CD4-positive, alpha-beta T cell treated with Interleukin-4 for 4 hours (primary cell): ENCODE measurements at places on chromosomes 3 and 15.

DNA sequence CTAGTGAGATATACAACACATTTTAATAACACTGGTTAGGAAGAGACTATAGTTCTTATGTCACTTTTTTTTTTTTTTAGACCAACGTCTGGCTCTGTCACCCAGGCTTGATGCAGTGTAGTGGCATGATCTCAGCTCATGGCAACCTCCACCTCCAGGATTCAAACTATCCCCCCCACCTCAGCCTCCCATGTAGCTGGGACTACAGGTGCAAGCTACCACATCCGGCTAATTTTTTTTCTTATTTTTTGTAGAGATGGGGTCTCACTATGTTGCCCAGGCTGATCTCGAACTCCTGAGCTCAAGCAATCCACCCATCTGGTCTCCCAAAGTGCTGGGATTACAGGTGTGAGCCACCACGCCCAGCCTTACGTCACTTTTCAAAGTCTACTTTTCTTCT lies 100.8 kb downstream of the FOXP1 start:
- no peak for DNase-seq

DNA sequence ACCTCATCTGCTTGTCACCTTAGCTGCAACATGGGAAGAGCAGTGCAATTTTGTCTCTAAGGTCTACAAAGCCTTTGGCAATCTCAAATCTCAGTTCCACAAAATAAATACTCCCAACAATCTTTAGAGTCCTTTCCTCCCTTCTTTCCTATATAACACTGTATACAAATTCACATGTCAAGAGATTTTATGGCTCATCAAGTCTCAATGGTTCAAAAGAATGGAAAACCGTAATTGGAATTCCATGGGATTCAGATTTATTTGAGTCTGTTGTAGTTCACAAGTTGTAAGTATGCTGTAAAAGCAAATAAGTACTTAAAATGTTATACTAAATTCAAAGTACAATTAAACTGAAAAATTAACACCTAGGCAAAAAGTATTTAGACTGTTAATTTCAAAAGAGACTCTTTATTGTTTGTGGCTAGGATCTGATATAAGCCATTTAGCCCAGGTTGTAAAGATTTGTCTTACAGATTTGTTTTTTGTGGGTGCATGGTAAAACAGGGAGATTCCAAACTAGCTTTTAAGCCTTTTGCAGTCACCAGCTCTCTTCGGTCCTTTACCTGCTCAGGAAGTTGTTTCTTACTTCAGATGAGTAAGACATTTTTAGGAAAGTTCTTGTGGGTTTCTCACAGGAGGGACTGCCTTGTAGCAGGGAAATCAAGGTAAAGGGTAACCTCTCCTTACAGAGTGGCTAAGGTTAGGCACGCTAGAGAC lies 50.1 kb downstream of the CMSS1 start:
- peak; percentile 33 for DNase-seq

DNA sequence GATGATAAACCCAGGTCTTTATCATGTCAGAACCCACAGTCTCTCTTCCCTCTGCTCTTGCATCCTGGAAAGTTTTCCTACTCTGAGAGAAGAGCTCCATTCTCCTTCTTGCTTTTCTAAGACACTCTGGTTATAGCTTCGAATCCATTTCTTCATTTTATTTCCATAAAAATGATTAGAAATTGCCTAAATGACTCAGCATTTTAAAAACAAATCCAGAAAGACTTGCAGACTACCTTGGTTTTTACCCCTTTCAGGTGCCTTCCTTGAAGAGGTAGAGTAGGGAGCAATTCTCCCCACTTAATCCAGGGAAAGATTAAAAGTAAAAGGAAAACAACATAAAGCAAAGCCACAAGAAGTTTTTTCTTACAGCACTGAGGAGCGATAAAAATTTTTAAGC lies 1256.0 kb downstream of the ROBO1 start:
- DNase-seq, result no peak

DNA sequence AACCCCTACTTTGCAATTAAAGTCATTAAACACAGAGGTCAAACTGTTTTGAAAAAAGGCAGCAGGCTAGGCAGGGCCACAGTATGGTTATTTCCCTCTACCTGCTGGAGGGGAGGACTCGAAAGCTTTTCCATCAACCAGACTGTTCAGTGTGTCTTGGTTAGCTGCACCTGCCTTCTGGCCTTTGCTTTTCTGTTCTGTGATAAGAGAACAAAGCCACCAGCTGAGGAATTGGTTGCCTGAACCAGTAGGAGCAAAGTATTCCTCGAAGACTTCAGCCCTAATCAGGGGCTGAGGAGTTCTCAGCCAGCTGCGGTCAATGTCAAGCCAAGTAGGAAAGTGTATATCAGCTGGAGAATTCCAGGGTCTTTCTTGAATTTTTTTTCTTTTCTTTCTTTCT lies 132.5 kb downstream of the SOX2 start:
- no peak for DNase-seq

DNA sequence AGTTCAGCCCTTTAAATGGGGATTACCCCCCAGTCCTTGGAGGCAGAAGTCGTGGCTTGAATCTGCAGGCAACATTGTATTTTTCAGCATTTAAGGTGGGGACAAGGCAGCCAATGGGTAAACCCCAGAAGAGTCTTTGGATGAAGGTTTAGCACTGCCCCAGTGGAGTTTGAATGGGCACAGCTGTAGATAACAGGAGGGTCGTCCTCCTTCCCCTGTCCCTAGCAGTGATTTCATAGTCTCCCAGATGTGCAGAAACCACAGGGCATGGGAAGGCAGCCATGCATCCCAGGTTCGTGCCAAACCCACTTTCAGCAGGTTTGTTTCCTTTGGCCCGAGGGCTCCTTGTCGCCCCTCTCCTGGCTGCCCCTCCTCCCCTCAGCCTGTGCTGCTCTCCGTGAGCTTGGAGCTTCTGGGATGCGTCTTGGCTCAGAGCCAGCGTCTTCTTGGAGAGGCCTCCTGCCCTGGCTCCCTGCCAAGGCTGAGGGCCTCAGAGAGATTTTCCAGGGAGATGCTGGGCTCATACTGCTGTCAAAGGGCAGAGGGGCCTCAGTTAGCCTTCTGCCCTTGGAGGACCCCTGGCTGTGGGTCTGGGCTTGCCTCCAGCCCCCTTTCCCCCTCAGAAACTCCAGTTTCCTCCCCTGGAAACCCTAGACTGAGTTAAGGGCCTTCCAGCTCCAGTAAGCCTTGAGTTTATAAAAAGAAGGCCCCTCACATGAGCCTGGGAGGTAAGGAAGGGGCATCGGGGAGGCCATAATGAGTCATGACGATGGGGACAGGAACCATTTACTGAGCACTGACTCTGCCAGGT lies 48.9 kb upstream of the POLG start:
- no peak for DNase-seq

- no peak for DNase-seq
Measured at GRCh38 chr3:186073641-186074040, 35.2 kb downstream of the ETV5 start.

DNA sequence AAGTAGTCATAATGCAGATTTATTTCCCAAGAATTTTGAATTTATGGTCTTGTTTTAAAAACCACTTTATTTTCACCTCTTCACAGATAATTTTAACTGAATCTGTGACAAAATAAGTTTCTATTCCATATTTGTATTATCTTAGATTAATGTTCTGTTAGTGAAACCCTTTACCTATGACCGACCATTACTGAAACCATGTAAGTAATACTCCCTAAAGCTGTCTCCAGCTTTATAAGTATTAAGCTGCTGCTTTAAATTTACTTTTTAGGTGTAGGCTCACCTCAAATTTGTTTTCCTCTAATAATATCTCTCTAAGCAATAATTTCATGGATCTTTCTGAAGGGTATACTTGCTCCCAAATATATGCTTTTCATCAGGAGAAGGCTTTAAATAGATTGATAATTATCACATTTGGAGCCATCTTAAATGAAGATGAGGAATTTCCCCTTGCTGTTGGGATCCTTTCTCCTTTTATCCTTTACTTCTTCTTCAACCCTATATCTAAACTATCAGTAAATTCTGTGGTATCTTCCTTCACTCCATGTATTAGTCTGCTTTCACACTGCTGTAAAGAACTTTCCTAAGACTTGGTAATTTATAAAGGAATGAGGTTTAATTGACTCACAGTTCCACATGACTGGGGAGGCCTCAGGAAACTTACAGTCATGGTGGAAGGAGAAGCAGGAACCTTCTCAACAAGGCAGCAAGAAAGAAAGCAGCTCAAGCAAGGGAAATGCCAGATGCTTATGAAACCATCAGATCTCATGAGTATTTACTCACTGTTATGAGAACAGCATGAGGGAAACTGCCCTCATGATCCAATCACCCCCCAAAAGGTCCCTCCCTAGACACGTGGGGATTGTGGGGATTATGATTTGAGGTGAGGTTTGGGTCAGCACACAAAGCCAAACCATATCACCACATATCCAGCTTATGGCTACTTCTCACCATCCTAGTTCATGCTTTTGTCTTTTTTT lies 92.3 kb upstream of the P2RY1 start:
- DNase-seq, result no peak

DNA sequence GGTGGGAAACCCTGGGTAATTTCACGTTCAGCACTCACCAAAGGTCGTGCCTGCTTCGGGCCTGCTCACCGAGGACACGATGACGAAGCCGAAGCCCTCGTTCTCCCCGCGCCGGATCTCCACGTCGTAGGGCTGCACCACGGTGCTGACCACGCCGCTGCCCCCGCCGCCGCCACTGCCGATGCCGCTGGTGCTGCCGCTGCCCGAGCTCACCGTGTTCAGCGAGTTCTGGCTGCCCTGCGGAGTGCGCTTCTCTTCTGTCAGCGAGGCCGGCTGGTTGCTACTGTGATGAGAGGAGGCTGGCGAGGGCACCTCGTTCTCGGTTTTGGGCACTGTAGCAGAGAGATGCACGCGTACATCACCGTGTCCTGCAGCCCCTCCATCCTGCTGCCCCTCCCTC lies 659.5 kb downstream of the MAGI1 start:
- DNase-seq, result no peak

DNA sequence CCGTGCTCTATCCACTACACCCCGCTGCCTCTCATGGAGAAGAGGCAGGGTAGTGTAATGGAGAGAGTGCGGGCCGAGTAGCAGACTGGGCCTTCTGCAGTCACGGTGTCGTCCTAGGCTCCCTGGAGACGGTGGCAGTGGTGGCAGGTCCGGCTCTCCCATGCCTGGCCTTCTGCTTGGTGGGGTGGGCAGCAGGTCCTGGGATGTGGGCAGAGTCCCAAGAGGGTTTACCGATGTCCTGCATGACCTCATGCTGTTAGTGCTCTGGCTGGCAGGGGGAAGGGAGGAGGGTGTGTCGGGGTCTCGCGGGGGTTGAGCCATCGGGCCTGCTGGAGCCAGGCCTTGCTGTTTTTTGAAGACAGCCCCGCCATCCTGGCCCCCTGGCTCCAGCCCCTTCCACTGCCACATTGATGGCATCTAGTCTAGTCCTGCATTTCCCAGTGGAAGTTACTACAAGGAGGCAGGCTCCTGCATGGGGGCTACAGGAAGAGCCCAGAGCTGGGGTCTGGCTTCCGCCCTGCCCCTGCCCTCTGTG lies 73.6 kb upstream of the SEC13 start:
- no peak for DNase-seq

DNA sequence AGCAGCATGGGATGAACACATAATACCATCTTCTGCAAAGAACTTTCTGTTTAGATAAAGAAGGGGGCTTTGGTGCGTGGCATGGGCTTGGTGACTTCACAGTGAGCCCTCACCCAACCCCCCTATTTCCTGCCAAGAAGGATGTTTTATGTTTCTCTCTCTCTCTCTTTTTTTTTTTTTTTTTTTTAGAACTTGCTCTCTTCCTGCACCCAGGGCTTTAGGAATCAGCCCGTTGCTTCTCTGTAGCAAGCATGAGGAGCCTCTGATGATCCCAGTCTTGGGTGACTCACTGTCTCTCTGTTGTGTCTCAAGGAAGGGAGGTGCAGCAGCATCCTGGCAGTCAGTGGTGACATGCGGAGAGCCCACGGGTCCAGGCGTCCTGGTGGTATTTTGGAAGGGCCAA lies 49.1 kb downstream of the CCK start:
- peak; percentile 25 for DNase-seq

DNA sequence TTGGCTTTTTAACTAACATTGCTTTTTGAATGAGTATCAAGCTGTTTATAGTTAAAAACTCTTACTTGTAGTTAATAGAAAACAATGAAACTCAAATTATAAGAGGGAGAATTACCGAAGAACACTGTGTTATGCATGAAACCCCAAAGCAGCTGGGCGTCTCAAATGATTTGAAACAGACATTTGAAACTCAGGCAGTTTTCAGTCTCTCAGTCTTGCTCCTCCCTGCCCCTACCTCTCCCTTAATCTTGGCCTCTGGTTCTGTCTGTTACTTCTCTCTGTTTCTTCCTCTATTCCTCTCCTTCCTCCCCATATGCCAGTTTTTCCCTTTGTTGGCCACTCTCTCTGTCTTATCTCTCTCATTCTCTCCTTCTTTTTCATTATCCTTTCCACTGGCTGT lies 118.3 kb upstream of the SYNPR start:
- no peak for DNase-seq

GRCh38 chr3:140189976-140190375 lies 255.0 kb downstream of the CLSTN2 start:
- no peak for DNase-seq

- DNase-seq, result no peak
Measured at GRCh38 chr15:29088666-29089065, 181.0 kb downstream of the NSMCE3 start.

DNA sequence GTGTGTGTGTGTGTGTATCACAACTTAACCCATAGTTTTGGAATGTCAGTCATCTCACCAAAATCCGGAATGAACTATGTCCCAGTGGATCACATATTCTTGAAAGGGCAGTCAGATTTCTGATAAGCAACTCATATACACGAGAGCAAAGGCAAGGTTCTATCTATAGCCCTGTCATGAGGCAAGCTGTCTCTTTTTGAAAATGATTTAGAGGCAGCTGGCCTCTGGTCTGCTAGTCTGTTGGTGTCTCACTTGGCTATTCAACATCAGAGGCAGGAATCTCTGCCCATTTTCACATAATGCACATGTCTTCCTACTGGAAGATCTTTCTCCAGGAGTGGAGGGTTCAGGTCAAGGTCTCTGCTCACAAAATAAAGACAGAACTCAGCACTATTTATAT lies 79.8 kb downstream of the CNTN6 start:
- DNase-seq, result no peak

DNA sequence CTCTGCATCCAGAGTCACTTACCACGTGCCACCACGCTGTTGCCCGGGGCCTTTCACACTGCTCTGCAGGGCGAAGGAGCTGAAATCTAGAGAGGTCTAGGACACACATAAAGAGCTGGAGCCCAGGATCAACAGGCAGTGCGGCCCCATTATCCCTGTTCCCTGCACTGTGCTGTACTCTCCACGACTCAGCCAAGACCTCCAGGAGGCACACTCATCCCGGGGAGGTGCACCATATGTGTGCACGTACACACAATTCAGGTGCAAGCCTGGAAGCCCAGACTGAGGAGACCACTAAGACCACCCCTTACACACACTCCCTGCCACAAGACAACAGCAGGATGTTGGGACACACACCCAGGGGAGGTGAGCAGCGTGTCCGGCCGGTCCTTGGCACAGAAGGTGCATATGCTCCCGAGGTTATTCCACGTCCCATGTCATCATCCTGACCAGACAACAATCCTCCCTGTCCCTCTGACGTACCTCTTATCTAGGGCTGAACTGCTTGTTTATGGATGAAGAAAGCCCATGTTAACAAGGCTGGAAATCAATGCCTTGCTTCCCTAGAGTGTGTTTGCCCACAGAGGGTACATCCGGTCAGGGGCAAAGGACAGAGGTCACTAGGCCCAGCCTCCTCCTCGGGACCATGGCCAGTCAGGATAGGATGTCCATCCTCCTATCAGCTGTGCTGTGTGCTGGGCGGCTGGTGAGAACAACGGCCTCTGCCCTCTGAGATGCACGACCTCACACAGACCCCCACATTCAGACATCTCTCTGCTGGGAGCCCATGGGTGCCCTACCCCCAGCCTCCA lies 16.1 kb downstream of the KLF15 start:
- no peak for DNase-seq

- peak; percentile 61 for DNase-seq
Measured at GRCh38 chr3:141255846-141256261, 24.2 kb downstream of the PXYLP1 start.
